ENCODE measurements at places on chromosomes 5 and 9.

- DNase-seq, result no peak
Observed at GRCh38 chr5:174409971-174410370, 314.4 kb upstream of the MSX2 start.

DNA sequence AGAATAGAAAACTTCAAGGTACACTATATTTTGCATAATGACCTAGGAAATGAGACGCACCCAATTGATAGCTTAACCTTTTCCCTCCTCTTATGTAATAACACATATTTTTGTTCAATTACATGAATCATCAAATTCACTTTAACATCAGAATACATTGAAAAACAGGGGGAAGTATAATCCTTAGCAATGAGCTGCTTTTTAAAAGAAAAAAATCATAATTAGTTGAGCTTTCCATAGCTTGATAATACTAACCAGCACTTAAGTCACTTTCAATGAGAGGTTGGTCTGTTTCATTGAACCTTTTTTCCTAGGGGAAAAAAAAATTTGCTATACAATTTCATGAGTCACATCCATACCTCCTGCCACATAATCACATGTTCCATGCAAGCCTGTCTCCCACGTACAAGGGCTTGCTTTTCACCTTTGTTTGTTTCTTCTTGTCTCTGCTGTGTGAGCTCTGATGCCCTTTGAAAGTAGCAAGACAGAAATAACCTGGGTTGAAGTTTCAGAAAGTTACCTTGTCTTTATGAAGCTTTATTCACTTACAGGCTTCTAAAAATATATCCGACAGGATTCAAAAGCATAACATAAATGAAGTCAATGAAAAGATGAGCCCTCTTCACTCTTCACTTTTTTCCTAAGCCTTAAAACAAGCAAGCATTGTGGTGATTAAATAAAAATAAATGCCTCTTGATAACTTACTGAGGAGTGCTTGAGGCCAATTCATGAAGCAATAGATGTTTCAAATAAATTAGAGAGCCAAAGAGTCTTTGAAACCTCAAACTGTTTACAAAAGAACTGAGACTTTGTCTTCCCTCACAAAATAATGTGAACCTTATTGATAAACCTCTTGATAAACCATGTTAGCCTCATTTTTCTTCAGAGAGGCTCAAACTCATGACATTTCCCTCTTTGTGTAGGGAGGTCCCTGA, 108.5 kb downstream of the FEM1C start:
- DNase-seq, result no peak

- DNase-seq, result no peak
Observed at GRCh38 chr5:130243641-130244040, 339.4 kb downstream of the CHSY3 start.

GRCh38 chr9:94904806-94905205, 178.3 kb downstream of the AOPEP start:
- DNase-seq, result no peak

DNA sequence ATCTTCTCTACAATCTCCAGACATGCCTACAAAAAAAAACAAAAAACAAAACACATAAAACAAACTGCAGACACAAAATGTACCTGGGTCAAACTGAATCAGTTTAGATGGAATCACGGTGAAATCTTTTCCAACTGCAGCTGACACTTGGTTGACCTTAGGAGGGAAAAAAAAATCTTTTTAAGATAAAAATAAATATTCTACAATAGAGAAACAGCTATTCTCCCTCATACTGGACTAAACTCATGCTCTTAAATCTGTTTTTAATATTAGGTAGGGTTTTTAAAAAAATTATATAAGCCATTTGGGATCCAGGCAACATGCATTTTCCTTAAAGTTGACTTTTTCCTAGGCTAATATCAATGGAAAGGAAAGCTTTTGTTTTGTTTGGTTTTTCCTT, 33.8 kb upstream of the CER1 start:
- DNase-seq, result no peak

GRCh38 chr9:123775289-123776284, 154.3 kb downstream of the DENND1A start:
- DNase-seq, result no peak

- DNase-seq, result no peak
Observed at GRCh38 chr5:35129276-35129675, 81.5 kb upstream of the AGXT2 start.

- no peak for DNase-seq
Observed at GRCh38 chr9:104608336-104608735, 2.9 kb upstream of the OR13C2 start.

DNA sequence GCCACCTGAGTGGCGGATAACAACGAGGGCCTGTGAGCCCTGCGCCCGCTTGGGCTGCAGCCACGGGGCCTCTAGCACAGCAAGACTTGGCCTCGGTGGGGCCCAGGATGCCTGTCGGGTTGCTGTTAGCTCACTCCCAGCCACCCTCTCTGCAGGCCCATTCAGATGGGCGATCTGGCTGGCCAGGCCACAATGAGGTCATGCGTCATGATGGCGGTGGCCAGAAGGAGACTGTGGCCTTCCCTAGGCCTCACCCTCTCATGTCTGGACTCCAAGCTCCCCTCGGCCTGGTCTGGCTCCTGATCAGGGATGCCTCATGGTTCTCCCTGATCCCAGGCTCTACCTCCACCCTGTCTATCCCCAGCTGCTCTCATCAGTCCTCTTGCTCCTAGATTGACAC, 19.0 kb upstream of the TCOF1 start:
- DNase-seq, result no peak

DNA sequence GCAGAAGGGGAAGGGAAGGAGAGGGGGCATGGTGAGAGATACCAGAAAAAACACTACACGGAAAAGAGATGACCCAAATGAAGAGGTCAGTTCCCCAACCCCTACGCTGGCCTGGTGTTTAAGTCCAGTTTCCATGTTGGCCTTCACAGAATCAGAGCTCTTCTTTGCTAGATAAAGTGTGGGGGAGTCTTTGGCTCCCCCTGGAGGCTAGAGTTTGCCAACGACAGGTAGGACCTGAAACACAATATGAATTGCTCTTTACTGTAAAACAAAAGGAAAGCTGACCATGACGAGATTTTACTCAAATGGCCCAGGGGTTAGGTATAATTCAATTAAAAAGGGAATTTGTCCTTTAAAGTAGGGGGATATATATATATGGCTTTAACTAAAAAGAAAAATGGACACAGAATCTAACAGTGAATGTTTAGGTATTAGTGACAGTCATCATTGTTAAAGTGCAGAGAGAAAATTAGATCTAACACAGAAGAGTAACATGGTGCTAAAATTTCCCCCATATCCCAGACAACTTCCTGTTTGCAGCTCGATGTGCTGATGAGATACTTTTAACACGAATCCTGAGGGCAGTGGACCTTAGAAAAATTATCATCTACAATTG, 92.0 kb downstream of the SV2C start:
- DNase-seq, result no peak

GRCh38 chr5:35860686-35861085, 4.0 kb downstream of the IL7R start:
- no peak for DNase-seq

DNA sequence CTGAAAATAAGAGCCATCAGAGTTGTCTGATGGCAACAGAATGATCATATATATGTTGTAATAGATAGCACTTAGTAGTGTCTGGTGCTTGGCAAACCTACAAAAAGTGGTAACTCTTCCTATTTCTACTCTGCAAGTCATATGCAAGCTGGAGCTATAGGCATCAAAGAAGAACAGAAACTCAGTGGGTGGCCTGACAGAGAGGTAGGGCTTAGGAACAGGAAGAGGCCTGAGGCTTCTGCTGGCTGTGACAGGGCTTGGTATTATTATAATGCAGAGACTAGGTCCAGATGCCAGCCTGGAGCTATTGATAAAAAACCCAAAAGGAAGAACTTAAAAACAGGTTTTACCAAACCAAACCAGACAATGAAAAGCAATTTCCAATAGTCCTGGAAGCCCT, 4.4 kb upstream of the DIAPH1 start:
- DNase-seq, result no peak

DNA sequence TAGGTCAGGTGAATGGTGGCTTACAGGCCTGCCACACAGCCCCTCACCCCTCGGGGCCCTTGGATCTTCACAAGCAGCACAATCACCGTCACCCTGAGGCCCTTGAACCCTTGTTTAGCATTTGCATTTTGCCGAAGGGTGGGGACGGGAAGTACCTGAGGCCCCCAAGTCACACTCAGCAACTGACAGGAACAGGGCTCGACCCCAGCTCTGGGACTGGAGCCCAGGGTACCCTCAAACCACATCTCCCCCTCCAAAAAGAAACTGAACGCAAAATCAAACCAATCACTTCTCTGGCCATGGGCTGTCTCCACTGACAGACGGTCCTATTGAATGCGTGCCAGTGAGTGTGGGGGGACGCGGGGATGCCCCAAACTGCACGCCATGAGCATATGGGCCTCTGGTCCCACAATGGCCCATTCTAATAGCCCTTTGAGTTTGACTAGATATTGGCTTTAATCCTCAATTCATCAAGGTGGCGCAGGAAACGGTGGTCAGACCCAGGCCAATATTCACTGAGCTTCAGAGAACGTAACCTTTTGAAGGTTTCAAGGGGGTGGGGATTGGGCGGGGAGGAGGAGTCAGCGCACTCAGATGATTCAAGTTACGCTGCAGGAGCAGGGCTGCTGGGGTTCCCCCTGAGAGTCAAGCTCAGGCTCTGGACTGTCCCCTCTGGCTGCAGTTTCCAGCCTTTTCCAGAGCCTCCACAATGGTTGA, 176.0 kb downstream of the DAB2IP start:
- DNase-seq, result no peak

GRCh38 chr5:180133971-180134508, 62.5 kb upstream of the RNF130 start:
- no peak for DNase-seq

- DNase-seq, result no peak
Observed at GRCh38 chr5:53109056-53109442, 508 bp downstream of the MOCS2 start.

- no peak for DNase-seq
Observed at GRCh38 chr5:76169146-76169905, 86.1 kb downstream of the SV2C start.

DNA sequence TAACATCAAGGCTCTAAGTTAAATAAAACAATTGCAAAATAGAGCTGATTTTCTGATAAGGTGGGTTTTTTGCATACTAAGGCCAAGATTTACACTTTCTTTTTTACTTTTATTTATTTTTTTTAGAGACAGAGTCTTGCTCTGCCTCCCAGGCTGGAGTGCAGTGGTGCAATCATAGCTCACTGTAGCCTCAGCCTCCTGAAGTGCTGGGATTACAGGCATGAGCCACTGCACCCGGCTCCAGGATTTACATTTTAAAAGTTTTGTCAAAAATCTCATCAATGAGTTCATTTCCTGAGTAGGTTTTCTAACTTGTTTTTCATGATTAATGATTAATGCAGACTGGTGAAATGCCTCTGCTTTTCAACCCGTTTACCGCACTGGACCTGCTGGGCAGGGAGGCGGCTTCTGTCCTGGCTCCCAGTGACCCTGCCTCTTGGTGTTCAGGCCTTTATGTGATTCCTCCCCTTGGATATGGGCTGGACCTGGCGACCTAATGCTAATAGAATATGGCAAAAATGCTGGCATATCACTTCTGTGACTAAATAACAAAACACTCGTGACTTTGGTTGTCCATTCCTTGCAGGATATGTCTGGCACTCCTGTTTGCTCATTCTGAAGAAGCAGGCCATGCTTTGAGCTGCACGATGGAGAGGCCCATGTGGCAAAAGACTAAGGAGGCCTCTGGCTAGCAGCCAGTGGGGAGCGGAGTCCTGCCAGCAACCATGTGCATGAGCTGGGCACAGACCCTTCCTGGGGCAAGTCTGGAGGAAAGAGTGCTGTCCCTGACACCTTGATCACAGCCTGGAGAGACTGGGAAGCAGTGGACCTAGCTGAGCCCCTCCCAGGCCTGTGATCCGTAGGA, 72.2 kb upstream of the PTCH1 start:
- DNase-seq, result no peak

DNA sequence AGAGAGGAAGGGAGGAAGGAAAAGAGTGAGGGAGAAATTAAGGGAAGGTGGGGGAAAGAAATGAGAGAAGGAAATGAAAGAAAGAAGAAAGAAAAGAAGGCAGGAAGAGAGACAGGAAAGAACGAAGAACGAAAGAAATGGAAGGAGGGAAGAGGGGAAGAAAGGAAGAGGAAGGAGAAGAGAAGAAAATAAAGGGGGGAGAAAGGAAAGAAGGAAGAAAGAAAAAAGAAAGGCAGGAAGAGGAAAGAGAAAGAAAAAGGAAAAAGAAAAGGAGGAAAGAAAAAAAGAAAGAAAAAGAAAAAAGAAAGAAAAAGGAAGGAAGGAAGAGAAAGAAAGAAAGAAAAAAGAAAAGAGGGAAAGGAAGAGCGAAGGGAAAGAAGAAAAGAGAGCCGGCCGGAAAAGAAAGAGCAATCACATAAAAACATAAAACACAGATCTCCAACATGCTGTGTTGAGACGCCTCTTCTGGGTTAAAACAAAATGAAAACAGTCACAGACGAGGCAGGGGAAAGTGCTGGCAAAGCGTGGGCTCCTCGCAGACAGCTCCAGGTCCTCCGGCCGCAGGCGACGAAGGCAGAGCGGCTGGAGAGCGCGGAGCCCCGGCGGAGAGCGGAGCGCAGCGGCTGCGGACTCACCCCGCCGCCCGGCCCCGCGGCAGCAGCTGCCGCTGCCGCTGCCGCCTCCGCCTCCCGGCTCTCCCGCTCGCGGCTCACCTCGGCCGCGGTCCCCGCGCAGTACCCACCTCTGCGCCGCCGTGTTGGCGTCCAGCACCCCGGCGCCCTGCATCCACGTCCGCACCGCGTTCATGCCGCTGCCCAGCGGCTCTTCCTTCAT, 896 bp downstream of the EBF1 start:
- no peak for DNase-seq

DNA sequence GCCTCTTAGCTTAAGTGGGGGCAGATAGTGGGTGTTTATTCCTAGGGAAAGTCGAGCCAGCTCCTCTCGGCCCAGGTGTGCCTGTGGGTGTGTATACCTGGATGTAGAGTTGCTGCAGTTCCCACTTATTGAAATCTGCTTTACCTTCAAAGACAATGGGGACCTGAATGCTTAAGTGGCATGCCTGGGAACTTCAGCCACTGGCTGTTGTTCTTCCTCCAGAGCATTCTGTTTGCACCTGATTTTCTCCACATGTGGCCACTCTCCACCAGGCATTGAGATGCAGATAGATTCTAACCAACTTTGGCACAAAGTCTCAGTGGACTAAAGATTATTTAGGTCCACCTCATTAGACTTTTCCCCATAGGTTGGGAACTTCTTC, 186.8 kb downstream of the ZNF462 start:
- DNase-seq, result no peak

- DNase-seq, result no peak
Observed at GRCh38 chr5:150412319-150413175, at the start of gene CD74. CD74 (minus strand) TSS chr5:150412910; CDS start chr5:150412749, 161 bp downstream.

Data from cerebellar nuclear complex (tissue), 1 donor.